Activated naive CD4-positive, alpha-beta T cell (primary cell): ENCODE measurements at places on chromosomes 3 and 15.

DNA sequence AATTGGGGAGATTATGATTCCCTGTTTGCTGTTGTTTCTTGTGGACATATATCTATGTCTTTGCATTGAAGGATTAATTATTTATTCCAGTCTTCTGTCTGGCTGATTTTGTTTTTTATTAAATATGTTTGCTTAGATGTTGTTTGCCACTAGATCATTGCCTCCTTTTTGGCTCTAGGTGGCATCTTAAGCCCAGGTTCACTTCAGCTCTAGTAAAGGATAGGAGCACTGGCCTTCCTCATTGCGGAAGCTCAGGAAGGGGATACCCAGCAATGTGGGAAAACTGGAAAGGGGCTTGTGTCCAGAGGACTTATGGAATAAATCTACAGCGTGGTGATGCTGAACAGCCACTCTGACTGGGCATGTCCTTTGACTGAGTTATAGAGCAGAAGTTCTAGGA lies 821.6 kb downstream of the PDCD6IP start:
- DNase-seq, result no peak

GRCh38 chr3:9947025-9947995 lies 4.9 kb downstream of the PRRT3 start:
- no peak for DNase-seq

DNA sequence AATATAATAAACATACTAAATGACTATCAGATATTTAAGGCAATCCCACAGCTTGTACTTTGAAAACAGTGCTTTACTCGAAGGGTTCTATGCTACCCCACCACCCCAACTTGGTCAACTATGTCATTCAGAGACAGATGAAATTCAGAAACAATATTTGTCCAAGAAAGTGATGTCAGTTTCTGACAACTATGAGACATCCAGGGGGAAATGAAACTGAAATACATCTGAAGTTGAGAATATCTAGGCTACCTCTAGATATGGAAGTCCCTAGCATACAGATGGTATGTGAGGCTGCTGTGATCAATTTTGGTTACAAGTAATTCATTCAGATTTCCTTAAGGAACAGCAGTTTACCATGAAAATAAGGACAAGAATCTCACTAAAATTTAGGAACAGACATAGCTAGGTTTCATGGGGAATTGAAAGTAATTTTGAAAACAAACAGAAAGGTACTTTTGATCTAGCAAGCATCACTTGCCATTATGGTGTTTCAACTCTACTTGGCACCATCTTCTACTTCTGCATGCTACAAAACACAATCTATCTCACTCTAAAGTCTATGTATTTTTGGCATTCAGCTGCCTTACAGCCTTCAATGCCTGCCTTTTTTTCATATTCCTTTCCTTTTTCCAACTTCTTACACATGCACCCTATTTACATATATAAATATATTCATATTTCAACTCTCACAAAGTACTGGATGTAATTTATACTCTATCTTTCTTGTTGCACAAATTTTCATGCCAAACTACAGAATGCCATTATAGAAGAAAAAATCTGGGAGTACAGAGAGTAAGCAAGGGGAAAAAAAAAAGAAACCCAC lies 21.7 kb downstream of the ATG3 start:
- DNase-seq, result no peak

DNA sequence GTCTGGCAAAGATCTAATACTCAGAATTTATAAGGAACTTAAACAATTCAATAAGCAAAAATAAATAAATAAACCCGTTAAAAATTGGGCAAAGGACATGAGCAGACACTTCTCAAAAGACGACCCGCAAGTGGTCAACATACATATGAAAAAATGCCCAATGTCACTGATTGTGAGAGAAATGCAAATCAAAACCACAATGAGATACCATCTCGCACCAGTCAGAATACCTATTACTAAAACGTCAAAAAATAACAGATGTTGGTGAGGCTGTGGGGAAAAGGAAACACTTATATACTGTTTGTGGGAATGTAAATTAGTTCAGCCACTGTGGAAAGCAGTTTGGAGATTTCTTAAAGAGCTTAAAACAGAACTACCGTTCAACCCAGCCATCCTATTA lies 188.0 kb upstream of the MRPL3 start:
- DNase-seq, result no peak

DNA sequence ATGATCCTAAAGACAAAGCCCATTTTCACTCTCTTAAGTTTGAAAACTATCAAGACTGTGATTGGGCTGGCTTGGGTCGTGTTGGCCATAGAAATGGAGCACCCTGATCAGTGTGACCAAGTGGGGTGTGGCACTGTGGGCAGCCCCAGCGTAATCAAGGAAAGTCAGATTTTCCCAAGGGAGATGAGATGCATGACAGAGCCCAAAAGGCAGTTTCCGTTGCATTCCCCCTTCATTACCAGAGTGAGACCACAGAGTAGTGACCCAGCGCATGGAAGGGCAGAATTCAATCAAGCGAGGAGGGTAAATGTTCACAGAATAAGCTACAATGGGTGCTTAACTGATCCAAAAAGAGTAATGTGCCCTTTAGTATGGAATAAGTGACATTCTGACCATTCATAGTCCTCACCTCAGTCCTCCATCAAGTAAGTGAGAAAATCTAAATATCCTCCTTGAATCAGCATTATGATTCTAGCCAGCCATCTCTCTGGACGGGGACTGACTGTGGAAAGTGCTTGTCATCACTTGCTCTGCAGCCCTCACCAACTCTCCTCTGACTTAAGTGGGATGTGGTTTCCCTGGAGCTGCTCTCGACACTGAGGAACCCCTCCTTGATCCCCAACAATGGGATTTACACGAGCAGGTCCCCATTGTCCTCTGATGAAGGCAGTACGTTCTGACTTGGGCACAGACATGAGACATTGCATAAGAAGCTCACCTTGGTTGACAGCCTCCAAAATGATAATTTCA lies 430.5 kb downstream of the OCA2 start:
- no peak for DNase-seq

DNA sequence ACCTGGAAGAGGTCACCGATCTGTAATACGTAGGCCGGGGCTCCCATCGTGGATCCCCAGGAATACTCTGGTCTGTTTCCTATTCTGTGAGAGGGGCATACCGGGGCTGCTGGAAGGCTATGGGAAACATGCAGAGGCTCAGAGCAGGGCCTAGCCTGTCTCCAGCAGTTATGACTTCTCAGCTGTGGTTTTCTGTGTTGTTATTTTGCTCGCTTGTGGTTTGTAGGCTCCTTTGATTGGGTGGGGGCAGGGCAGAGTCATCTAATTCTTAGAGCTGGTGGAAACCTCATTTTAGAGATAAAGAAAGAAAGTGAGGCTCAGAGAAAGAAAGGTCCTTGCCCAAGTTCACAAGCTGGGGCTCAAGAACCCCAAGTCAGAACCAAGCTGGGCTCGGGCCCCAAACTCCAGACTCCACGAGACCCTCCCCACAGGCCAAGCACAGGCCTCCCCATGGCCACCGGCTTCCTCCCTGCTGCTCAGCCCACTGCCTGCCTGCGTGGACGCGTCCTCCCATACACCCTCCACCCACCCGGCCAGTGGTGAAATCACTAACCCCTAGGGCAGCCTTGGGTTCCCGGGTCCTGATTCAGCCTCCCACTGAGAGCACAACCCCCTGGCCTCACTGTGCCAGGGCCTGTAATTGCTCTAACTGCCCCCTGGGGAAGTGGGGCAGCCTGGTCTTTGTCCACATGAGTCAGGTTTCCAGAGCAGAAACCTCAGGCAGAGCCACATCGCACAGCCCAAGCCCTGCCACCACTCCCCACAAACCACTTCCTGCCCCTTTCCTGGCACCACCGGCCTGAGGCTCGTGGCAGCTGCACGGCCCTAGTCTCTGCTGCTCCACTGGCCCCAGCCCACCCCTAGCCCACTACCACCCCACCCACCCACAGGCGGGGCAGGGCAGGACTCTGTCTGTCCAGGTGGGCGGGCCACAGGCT lies 270.8 kb downstream of the UACA start:
- DNase-seq, result no peak

DNA sequence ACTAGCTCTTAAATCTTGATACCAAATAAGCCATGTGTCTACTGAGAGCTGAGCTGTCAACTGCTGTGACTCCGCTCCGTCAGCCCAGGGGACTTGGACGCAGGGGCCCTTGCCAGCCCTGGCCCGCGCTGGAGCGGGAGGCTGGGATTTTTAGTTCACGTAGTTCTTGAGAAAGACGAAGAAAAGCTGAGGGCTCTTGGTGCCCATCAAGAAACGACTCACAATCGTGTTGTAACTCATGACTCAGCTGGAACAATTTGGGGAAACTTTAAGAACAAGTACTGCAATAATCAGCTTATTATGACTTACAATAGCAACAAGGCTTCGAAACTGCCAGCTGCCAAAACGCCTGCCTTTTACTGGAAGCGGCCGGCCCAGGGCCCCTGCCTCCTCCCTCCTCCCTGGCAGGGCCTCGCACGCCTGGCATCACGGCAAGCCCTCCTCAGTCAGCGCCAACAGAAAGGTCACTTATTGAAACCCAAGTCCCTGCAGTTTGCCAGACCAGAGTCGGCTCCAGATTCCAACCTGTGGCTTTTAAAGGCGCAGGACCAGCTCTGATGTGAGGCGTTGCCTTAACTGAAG lies 60.3 kb downstream of the RGMA start:
- DNase-seq, result no peak

GRCh38 chr3:99330281-99330680 lies 308.1 kb upstream of the COL8A1 start:
- DNase-seq, result no peak

GRCh38 chr3:24396338-24396737 lies 98.3 kb downstream of the THRB start:
- DNase-seq, result no peak

- DNase-seq, result no peak
Measured at GRCh38 chr15:77633134-77633912, 611 bp upstream of the LINGO1 start.

DNA sequence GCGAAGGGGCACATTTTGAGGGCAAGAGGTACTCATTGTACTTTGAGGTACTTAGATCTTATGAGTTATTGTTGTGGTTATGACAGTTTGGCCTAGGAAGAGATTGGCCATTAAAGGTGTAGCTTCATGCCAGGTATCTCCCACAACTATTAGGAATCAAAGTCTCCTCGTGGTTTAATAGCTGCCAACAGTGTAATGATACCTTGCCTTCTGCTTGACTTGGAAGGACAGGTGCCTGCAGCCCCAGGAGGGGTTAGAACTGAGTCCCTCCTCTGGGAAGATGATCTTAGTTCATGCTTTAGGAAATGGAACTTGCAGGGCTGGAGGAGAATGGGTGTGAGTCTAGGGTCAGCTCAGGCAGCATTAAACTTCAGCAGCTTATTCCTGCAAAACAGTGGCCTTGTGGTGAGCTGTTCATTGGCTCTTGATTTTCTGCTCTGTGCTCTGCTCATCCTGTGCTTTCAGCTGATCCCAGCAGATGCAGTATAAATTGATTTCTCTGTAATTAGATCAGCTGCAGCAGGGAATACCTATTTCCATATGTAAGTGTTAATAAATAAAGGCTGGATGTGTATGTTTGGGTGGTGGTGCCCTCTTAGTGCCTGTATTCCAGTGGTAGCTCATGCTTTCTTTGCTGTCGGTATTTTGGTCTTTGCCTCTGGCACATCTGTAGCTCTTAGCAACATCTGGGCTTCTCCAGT lies 40.5 kb downstream of the ZNF609 start:
- DNase-seq, result no peak

DNA sequence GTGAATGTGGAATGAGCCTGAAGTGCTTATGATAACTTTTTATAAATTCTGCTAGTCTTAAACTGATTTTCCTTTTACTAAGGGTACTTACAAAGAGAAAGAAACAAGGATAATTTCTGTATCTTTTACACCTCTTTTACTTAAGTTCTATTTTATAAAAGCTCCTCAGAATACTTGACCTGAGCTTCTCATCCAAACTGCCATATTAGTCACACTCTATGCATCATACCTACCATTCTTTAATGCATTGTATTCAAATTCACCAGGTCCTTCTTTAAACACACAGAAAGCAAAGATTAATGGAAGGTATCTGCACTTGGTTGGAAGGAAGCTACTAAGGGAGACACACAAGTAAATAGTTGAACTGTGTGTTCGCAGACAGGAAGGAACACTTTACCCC lies 1.6 kb upstream of the TOPAZ1 start:
- no peak for DNase-seq

- no peak for DNase-seq
Measured at GRCh38 chr3:158882445-158882844, 80.6 kb downstream of the MFSD1 start.

GRCh38 chr15:66906668-66907614 lies 158.5 kb upstream of the SMAD3 start:
- no peak for DNase-seq

- no peak for DNase-seq
Measured at GRCh38 chr3:189277711-189278110, 105.9 kb downstream of the TPRG1 start.

DNA sequence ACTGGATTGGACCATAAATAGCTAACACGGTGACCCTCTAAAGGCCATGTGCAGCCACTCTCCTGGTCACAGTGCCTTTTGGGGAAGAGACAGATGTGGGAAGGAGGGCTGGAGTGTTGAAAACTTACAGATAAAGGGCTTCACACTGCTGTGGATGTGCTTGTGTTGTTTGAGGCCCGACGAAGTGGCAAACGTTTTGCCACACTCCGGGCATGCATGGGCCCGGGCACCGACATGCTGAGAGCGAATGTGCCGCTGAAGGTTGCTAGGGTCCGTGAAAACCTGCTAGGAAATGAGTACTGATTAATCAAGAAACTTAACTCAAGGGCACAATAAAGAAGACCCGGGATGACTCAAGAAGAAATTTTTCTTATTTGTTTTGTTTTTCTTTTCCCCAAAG lies 542.6 kb downstream of the MECOM start:
- no peak for DNase-seq

DNA sequence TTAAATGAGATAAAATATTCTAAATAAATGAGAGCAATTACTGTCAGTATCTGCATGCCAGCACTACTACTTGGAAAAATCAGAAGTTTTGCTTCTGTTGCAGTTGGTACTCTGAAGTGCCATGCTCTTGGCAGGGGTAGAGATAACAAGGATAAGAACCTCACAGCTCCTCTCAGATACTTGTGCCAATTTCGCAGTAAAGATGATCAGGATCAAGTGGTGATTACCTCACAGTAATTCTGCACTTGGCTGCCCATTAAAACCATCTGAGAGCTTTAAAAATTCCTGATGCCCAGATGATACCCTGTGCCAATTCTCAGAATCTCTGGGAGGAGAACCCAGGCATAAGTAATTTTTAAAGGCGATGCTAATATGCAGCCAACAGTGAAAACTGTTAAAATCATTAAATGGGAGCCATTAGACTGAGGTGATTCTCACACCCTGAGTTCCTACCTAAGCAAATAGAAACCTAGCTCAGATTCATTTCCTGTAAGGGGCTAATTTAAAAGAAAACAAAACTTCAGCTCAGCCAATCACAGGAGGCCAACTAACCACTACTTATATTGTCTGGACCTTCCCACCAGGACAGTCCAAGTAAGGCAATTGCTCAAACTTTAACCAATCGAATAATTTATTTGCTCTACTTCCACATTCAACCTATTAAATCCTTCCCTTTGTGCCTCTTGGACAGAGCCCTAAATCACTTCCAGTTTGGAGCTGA lies 171.2 kb downstream of the KCNMB2 start:
- DNase-seq, result no peak

DNA sequence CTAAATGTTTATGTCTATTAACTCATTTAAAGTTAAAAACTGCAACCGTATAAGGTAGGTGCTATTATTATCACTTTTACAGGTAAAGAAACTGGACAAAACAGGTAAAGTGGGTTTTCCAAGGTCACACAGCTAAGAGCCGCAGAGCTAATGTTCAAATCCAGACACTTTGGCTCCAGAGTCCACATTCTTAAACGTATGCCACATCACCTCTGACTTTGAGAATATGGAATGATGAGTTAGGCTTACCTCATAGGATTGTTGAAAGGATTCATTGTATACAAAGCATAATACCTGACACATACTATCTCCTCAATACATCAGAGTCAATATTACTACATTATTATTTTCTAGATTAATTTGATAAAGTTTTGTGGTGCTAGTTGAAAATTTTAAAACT lies 240.9 kb upstream of the STT3B start:
- DNase-seq, result no peak
